Endothelial cell of umbilical vein (primary cell): ENCODE measurements at places on chromosomes 5 and 9. TPM values are rescaled to one million over a fixed set of nuclear protein-coding genes. Genes with fewer than 3 reads are reported as not detected.

Gene OR1Q1
- total RNA-seq, result not detected in 2 replicates

DNA sequence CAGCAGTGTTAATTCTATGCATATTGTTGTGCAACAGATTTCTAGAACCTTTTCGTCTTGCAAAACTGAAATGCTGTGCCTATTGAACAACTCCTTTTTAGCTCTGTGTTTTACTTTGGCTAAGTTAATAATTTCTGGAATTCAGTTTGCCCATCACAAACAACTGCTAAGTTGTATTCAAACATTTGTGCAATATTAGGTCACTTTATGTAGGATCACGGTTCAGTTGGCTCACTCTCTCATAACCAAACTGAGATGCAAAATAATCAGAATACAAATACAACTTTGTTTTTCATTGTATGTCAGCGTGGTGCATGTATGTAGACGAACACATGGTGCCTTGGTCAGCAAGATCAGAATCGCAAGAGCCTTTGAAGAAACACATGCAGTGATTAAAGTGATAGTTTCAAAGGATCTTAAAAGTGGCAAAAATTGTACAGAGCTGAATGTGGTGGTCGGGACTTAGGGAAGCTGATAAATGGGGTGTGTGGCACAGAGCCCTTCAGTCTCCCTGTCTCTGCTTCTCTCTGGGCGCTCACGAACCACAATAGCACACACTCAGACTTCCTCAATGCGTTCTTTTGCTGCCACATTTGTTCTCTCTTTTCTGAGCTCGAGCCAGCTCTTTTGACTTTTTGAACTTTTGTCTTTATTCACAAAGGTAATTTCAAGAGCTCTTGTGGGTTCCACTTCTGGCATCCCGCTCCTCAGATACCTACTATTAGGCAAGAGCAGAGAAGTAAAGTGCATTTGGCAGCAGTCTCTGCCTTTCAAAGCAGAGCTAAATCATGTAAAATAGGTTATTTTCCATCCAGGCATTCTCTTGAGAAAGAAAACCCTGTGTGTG lies 112.4 kb upstream of the CTSL start:
- DNase-seq, result no peak

GRCh38 chr5:110687485-110687884 lies 39.0 kb downstream of the TMEM232 start:
- no peak for DNase-seq

Gene CD14
- total RNA-seq, result 0.33 TPM in 1 of 2 replicates, not detected in the other

GRCh38 chr9:109880276-109881169 lies 100.5 kb downstream of the PALM2AKAP2 start:
- DNase-seq, result peak; percentile 49

DNA sequence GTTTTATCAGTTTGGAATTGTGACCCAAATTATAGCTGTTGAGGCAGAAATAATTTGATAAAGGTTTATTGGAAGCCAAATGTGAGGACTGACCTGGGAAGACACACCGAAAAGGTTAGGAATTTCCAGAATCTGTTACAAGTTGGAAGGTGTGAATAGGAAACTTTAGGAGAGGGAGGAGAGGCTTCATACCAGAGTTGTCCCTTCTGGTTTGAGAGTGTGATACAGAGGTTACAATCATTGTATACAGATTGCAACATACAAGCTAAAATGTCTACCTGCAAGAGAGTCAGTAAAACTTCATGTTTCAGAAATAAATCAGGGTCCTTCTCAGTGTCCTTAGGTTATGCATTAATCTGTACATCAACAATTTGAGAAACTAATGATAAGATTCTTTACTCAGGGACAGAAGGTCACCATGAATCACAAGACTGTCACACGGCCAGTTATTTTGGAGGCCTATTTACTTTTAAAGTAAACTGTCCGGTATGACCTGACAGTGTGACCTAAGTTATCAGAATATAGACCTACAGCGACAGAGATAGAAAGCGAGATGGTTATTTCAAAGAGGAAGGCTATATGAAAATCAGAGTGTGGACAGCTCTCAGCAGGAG lies 204.9 kb upstream of the CTNND2 start:
- no peak for DNase-seq

- DNase-seq, result no peak
Measured at GRCh38 chr5:35230038-35230611, at the start of gene PRLR. Gene PRLR, minus strand, starts transcription at chr5:35230487. Its CDS starts 140,867 bp downstream, at chr5:35089620.

DNA sequence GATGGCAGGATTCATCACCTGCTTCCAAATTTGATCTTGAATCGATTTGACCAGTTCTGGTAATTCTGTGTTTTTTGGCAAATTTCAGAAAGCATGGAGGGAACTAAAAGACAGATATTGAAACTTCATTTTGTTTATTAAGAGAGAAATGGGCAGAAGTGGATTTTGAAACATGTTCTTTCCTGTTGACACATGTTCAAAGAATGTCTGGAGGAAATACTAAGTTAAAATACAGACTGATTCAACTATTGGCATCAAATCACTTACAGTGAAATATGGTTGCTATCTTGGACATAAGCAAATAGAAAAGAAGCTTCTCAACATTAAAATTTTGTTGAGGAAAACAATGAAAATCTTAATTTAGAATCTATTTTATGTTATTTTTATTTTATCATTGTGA lies 19.3 kb upstream of the GZMK start:
- DNase-seq, result peak; percentile 67

DNA sequence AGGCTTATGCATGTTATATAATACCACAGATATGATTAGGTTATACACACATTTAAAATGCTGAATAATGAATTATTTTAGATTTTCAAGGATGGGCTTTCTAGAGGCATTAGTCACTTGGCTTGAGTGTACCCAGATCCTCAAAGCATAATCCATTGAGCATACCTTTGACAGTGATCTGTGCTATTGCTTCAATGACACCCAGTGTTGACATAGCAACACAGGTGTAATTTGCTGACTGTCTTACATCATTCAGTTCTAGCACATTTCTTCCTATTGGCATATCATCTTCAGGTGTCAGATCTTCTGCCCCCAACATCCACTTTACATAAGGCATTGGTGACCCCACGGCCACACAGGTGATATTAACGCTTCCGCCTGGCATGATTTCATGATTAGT lies 721.5 kb upstream of the DMAC1 start:
- no peak for DNase-seq

DNA sequence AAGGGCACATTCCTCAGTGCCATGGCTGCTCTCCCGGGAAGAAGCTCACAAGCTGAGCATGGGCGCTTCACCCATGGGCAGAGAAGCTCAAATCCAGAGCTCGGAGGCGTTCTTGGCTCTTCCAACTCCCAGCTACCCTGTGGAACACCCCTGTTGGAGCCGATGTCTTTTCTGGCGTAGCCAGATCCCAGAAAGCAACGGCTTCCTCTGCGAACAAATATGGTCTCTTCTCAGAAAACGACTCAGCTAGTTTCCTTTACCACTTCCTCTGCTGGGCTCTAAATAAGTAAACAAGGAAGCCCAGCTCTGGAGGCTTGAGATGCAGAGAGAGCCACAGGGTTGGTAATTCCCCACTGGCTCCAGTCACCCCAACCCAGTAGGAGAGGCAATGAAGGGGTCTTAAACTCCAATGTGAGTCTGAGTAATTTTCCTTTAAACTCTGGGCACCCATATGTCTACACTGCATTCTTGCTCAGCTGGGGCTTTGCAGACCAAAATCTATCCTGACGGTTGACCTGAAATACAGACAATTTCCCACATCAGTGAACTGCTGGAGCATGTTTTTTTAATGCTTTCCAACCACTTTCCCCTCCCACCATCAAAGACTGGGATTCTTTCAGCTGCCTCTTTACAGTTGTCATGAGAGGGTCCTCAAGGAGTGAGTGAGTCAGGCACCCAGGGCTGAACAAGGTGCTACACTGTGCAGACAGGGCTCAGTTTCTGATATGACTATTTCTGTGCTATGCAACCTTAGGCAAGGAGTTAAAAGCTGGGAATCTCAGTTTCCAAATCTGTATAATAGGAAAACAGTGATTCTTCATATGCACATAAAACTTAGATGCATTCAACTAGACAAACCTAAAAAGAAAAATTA lies at the start of gene LCP2:
TSS of gene LCP2 (minus strand) at position 189 of the 874 bp plus-strand sequence. CDS start at position 23, 166 bp downstream.
- DNase-seq, result no peak

- no peak for DNase-seq
Measured at GRCh38 chr5:19855453-19855852, 132.5 kb downstream of the CDH18 start.

GRCh38 chr9:19512103-19512832 lies 103.5 kb downstream of the ACER2 start:
- no peak for DNase-seq

- DNase-seq, result no peak
Measured at GRCh38 chr9:27602142-27602861, 29.0 kb upstream of the C9orf72 start.

Gene SLC6A3
- total RNA-seq, result not detected in 2 replicates

Gene ECSCR
- 365 and 377 TPM in 2 replicates for total RNA-seq

DNA sequence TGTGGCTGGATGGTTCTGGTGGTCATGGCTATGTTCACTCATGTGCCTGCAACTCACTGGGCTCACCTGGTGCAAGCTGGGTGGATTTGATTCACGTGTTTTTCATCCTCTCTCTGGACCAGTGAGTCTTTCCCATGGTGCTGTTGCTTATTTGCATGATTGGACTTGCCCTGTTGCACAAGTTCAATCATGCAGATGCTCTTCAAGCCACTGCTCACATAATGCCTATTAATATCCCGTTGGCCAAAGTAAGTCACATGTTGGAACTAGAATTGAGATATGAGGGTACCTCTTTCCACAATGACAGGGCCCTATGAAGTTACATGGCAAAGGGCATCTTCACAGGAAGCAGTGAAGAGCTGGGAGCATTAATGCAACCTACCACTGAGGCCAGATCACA lies 26.5 kb upstream of the MROH2B start:
- no peak for DNase-seq

Gene SAPCD2
- 24.3 and 27.8 TPM in 2 replicates for total RNA-seq

- no peak for DNase-seq
Measured at GRCh38 chr5:60487476-60487875, 212.5 kb downstream of the DEPDC1B start.
